ENCODE measurements at places on chromosomes 1 and 21.
A peak's percentile ranks its signal among the peaks of the same experiment; 100 is the strongest.

DNA sequence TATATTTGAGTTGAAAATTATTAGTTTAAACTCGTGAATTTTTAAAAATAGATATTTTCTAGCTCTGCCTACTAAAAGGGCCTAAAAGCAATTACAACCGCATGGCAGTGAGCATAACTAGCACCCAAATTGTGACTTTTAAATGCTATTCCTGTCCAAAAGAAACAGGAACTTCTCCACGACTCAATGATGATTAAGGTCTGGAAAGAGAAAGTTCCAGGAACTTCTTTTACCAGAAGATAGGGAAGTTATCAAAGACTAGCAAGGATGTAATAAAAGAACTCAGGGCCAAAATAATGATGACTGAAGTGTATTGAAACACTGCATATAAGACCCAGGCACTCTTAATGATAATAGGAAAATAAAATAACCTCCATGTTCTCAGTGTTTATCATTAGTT, 313.0 kb downstream of the PLPP3 start:
- no peak for DNase-seq

- no peak for DNase-seq
Observed at GRCh38 chr1:241237873-241238272, 119.1 kb downstream of the RGS7 start.

DNA sequence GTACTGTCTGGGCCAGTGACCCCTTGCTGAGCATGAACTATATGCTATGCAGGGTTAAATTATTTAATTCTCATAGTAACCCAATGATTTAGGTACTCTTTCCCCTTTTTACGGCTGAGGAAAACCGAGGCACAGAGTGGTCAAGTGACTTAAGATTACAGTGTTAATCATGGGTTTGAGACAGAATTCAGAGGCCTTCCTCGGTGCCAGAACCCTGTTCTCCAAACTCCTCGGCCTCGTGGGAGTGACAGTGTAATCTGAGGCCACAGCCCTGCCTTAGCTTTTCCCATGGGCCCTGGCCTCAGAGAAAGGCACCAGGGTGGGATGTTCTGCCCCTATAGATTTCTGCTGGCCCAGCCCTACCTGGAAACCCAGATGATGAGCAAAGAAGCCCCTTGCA, 86.4 kb upstream of the ZNF648 start:
- no peak for DNase-seq

GRCh38 chr1:99645699-99646531, at the start of gene PALMD:
Gene PALMD (plus strand): TSS chr1:99646113. CDS start chr1:99646318, 205 bp downstream.
- DNase-seq: peak; percentile 9

DNA sequence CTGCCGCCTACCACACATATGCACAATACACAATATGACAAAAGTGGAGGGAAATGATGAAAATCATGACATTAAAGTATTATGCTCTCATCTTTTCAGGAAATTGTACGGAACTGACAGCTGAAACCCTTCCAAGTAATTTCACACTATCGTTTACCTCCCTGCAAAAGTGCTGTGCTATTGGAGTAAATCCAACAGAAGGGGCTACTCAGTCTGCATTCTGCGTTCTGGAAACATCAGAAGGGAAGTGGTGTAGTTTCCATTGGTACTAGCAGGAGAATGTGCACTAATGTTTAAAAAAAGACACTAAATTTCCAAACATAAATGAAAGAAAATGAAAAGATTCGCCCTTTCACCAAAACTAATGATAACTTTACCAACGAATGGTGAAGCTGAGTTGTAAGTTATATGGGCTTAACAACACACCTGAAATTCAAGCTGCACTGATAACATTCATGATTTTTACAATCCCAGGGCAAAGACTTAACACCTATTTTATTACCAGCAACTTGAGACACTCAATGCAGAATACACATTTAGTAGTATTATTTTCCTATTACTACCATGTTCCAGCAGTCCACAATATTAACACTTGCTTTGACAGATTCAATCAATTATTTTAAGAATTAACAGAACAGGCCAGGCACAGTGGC, 3.2 kb downstream of the DENND1B start:
- DNase-seq: no peak

- no peak for DNase-seq
Observed at GRCh38 chr1:198917226-198917625, 278.4 kb downstream of the PTPRC start.

DNA sequence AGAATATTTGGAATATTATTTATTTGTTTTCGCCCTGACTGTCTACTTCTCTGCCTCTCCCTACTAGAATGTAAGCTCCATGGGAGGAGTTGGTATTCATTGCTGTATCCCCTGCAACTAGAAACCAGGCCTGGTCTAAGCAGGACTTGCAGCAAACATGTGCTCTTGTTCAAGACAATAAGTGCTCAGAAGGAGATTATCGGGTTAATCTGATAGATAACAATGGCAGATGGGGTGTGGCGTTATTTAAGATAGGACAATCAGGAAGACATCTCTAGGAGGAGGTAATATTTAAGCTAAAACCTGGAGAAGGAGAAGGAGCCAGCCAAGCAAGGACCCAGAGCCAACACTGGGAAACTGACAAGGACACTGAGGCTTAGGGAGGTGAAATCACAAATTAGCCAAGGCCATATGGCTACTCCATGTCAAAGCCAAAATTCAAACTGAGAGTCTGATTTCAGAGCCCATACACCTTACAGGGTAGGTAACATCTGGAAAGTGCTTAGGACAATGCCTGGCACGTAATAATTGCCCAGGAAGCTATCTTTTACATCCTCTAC, 41.5 kb downstream of the STYXL2 start:
- peak; percentile 18 for DNase-seq

DNA sequence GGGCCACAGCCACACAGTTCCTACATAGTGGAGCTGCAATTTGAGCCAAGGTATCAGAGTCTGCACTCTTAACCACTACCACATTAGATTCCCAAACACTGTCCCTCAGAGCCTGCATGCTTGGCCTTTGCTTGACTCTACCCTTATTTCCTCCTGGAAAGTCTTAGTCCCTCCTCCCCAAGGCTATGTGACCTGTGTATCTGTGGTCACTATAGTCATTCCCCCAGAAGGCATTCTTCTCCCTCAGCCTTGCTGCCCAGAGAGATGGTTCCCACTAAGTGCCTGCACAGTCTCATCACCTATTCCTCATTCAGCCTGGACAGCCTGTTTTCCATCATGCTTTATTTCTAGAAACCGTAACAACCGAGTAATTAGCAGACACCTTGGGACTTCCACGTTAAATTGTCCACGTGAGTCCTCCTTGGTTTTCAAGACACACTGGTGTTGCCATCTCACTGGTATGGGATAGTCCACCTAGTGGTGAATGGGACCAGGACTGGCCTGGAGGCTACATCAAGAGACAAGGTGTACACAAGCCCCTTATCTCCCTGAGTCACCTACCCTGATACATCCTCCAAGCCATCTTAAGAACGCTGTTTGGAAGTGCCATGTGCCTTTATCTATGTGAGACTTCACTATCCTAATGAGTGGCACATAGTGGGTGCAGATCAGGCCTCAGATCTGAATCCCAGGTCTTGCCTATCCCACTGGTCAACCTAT, 3.8 kb upstream of the ZNF648 start:
- DNase-seq: no peak

DNA sequence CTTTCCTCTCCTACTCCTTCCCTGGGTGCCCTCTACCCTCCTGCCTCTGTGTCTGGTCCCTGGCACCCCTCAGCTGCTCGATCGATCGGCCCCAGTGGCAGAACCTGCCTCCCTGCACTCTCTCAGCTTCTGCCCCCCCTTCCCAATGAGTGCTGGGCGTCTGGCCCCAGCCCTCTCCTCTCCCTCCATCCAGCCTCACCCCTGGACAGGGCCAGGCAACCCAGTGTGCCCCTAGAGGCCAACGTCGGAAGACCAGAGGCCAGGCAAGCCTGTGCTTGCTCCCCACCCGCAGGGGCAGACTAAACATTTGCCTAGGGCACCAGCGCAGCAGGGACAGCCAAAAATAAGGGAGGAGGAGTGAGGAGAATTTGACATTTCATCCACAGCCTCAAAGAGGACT, 43.5 kb downstream of the LGR6 start:
- peak; percentile 32 for DNase-seq
